Mesothelial cell of epicardium (in vitro differentiated cells): ENCODE measurements at places on chromosomes 7 and 10.

DNA sequence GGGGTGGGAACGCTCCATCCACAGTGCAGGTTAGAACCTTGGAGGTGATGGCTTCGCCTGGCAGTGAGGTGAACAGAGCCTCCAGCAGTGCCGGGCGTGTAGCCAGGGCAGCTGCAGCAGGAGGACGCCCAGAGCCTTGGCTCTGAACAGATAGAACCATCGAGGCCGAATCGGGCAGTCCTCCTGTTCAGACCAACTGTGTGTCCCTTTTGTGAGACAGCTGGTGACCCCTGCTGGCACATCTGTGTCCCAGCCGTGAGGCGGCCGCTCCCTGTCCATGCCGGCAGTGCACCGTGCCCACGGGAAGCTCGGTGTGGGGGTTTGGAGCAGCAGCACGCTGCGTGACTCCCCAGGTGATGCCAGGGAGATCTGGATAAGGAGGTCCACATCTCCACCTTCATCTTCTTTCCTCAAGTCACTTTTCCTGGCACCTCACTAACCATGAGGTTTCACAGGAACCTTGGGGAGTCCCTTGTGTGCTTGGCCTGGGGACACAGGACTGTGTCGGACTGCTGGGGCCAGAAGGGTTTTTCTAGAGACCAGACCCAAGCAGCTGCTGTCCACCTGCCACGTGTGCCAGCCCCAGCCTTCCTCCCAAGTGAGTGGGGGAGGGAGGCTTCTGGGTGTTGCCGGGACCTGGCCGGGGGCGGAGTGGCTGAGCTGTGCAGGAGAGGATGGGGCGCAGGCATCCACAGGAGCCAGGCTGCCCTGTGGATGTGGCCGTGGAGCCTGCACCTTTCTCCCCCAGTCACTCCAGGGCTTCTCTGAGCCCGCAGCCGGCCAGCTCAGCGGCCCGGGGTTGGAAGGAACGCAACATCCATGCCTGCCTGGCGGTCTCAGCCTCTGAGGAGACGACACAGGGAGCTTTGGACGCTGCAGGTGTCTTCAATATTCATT, 69.4 kb downstream of the DNAJB6 start:
- peaks cover 17% of the 10 kb centered on the region for H3K36me3 ChIP-seq
- DNase-seq, result no peak
- no peaks in the 10 kb centered on the region for H3K27me3 ChIP-seq
- no peak overlapping the region for H3K4me3 ChIP-seq
- no peak overlapping the region for H3K27ac ChIP-seq

GRCh38 chr10:119235356-119235755, 28.0 kb downstream of the GRK5 start:
- H3K36me3 ChIP-seq, result peaks cover 7% of the 10 kb centered on the region
- no peak for DNase-seq
- no peaks in the 10 kb centered on the region for H3K27me3 ChIP-seq
- peaks cover 41% of the 10 kb centered on the region for H3K4me1 ChIP-seq
- H3K4me3 ChIP-seq, result no peak overlapping the region
- peak overlapping the region; percentile 90 for H3K27ac ChIP-seq

DNA sequence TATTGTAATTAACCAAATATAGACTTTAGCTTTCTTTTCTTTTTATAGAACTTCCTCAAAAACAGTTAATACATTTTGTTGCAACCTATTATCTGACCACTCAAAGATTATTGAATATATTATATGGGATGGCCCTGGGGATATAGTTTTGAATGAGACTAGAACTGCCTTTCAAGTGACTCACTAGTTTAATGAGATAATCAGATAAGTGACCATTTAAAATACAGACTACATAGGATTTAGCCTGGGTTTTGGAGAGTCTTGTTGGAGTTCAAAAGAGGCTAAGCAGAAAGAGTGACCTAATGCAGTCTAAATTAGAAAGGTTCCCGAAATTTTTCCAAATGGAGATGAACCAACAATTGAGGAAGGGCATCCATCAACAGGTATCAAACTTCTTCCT, 305.2 kb upstream of the ETV1 start:
- H3K27me3 ChIP-seq, result no peaks in the 10 kb centered on the region
- peaks cover 14% of the 10 kb centered on the region for H3K4me1 ChIP-seq
- peaks cover 7% of the 10 kb centered on the region for H3K36me3 ChIP-seq
- no peak overlapping the region for H3K4me3 ChIP-seq
- H3K27ac ChIP-seq, result no peak overlapping the region
- no peak for DNase-seq

- no peak overlapping the region for H3K27ac ChIP-seq
- H3K4me1 ChIP-seq, result no peaks in the 10 kb centered on the region
- no peak for DNase-seq
These were observed 409.0 kb downstream of the CDC14C start for GRCh38 chr7:49333180-49333881.

DNA sequence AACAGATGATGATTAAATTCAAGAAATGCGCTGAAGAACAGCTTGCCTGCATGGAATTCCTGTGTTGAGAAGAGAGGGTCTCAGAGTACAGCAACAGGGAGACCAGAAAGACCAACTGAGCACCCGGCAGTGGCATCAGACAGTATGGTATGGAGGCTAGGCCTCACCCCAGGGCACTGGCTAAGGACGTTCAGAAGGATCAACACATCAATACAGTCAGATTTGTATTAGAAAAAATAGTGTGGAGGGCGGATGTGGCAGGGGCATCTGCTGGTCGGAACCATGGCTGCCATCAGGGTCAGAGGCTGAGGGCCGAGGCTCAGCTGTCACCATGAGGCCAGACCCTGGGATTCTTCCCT, 142.1 kb downstream of the ADARB2 start:
- no peak for DNase-seq
- H3K4me1 ChIP-seq, result no peaks in the 10 kb centered on the region
- no peak overlapping the region for H3K27ac ChIP-seq
- H3K36me3 ChIP-seq, result no peaks in the 10 kb centered on the region
- H3K4me3 ChIP-seq, result no peak overlapping the region
- H3K27me3 ChIP-seq, result peaks cover 39% of the 10 kb centered on the region

DNA sequence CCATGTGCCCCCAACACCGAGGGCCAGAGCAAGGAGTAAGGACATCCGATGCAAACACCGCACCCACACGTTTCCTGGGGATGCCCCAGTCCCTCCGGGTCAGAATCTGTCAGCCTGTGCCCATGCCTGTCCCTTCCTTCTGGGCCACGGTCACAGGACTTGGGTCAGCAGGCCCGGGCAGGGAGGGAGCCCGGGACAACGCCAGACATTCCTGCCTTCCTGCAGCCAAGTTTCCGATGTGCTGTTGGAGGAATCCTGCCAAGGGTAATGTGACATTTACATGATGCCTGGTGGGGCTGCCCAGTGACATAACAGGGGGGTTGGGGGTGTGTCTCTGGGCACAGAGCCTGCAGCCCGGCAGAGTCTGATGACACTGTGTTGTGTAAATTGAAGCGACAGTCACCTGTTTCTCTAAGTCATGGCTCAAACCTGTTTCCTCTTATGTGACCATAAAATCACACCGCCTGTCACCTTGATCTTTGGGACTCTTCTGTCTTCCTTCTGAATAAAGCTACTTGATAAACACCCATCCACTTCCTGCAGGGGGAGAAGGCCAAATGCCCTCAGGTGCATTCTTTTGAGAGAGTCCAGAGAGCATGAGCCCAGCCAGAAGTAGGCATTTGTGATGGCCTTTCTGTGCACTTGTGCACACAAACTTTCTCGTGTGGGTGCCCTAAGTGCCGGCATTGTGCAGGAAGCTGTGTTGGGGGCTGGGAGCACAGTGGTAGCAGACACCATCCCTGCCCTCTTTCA, 175.3 kb upstream of the RHEB start:
- no peaks in the 10 kb centered on the region for H3K36me3 ChIP-seq
- H3K27ac ChIP-seq, result peak overlapping the region; percentile 2
- DNase-seq, result no peak

DNA sequence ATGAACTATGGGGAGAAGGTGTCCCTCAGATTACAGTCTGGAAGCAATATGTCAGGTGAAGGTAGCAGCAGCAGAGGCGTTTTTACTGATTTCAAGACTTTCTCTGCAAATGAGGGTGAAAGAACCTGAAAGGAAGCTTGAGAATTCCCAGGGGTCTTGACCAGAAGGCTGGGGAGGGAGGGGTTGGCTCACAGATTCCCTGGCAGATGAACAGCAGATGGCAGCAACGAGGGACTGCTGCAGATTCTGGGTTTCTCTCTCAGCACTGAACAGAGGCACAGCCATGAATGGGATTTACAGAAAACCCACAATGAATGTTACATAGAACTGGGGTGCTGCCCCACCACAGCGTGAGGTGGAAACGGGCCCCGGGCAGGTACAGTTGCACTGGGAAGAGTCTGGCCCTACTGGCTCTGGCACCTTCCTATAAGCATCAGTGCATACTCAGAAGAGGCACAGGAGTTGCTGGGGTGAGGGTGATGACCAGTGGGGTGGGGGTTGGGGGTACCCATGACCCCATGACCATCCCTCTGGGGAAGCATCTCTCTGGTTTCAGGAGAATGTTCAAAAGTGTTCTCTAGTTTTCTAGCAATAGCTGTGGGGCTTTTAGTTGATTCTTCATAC, 317.8 kb downstream of the SH2D4B start:
- no peak overlapping the region for H3K4me3 ChIP-seq
- no peaks in the 10 kb centered on the region for H3K36me3 ChIP-seq
- peaks cover 3% of the 10 kb centered on the region for H3K27me3 ChIP-seq
- no peak overlapping the region for H3K27ac ChIP-seq
- DNase-seq, result peak; percentile 42

- peaks cover 42% of the 10 kb centered on the region for H3K27me3 ChIP-seq
- H3K4me1 ChIP-seq, result peaks cover 44% of the 10 kb centered on the region
- H3K36me3 ChIP-seq, result peaks cover 6% of the 10 kb centered on the region
- no peak overlapping the region for H3K27ac ChIP-seq
- H3K4me3 ChIP-seq, result no peak overlapping the region
- DNase-seq, result no peak
These were observed 6.1 kb downstream of the CHRM2 start for GRCh38 chr7:136874393-136875032.

- H3K27ac ChIP-seq, result no peak overlapping the region
- H3K4me3 ChIP-seq, result no peak overlapping the region
- no peaks in the 10 kb centered on the region for H3K36me3 ChIP-seq
- DNase-seq, result no peak
These were observed 7.9 kb downstream of the NXPH1 start for GRCh38 chr7:8441106-8441965.

GRCh38 chr7:106420210-106420609, 135.4 kb upstream of the NAMPT start:
- no peak overlapping the region for H3K4me3 ChIP-seq
- H3K27me3 ChIP-seq, result no peaks in the 10 kb centered on the region
- DNase-seq, result no peak

DNA sequence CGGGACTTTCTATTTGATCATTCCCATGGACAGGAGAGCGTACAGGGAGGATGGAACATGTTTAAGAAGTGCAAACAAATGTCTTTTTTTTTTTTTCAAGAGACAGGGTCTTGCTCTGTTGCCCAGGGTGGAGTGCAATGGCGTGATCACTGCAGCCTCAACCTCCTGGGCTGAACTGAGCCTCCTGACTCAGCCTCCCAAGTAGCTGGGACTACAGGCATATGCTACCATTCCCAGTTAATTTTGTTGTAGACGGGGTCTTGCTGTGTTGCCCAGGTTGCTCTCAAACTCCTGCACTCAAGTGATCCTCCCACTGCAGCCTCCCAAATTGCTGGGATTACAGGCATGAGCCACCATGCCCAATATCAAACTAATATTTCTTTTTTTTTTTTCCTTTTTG, 40.5 kb downstream of the SPDYE5 start:
- H3K36me3 ChIP-seq, result peaks cover 10% of the 10 kb centered on the region
- no peak overlapping the region for H3K4me3 ChIP-seq
- no peak overlapping the region for H3K27ac ChIP-seq
- no peaks in the 10 kb centered on the region for H3K27me3 ChIP-seq
- peaks cover 3% of the 10 kb centered on the region for H3K4me1 ChIP-seq
- DNase-seq, result no peak

DNA sequence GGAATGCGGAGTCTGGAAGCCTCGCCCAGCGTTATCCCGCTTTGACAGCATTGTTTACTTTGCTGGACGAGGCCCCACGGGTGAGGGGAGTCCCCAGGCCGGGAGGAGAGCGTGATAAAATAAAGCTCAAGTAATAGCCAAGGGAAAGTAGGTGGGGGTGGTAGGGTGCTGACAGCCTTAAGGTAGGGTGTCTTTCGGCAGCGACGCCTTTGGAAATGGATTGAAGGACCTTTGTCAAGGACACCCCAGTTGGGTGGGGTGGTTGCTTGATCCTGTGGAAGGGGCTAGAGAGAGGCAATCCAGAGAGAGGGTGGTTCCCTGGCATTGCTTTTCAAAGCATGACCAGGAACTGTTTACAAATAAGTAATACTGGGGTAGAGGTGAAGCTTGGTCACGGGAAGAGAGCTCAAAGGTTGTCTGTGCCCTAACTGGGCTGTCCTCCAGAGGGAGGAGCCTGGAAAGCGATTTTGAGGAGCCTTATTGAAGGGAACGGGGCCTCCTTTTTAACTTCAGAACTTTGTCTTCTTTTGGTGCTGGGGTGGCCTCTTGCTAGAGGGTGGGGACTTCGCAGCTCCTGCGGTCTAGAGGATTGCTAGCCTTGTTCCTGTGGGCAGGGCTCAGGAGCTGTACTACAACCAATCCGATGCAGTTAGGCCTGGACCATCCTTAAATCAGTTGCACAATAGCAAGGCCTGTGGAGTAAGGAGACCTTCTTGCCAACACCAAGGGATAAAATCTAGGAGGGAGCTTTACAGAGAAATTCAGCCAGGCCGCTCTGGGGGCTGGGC, 1.3 kb downstream of the EIF4EBP2 start:
- H3K27me3 ChIP-seq, result no peaks in the 10 kb centered on the region
- peaks cover 9% of the 10 kb centered on the region for H3K36me3 ChIP-seq
- peak overlapping the region; percentile 98 for H3K27ac ChIP-seq
- DNase-seq, result peak; percentile 57
- peaks cover 40% of the 10 kb centered on the region for H3K4me1 ChIP-seq
- H3K4me3 ChIP-seq, result peak overlapping the region; percentile 95

GRCh38 chr10:119447823-119448546, 94.5 kb downstream of the RGS10 start:
- H3K27me3 ChIP-seq, result no peaks in the 10 kb centered on the region
- no peaks in the 10 kb centered on the region for H3K4me1 ChIP-seq
- H3K36me3 ChIP-seq, result no peaks in the 10 kb centered on the region
- H3K4me3 ChIP-seq, result no peak overlapping the region

DNA sequence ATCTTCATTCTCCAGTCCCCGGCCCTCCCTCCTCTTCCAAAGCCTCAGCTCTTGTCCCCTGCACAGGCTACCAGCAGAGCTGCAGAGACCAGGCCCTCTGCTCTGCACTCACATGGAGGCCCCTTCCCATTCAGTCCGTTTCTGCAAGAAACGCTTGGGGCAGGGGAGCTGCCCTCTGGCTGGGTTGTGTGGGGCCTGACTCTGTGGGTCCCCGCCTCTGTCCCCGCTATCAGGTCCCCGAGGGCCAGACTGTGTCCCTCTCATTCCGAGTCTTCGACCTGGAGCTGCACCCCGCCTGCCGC, 1.5 kb downstream of the PCOLCE start:
- no peak for DNase-seq
- no peaks in the 10 kb centered on the region for H3K27me3 ChIP-seq
- peak overlapping the region; percentile 99 for H3K27ac ChIP-seq

DNA sequence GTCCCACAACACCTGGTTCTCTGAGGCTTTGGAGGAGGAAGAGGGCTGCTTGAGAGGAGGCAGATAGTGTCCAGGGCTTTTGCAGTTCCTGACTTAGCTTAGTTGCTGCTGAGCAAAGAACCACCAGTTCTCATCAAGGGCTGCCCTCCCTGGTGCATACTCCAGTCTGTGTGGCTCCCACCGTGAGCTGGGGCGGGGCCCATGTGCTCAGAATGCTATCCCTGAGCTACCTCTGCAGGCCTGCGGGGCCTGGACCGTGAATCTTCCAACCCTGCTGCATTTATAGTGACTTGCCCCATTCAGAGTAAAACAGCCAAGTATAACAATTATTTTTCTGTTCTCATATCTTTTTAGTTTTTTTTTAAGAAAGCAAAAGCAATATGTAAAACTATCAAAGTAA, 49.2 kb downstream of the TACR2 start:
- no peak overlapping the region for H3K27ac ChIP-seq
- H3K4me3 ChIP-seq, result no peak overlapping the region
- H3K27me3 ChIP-seq, result no peaks in the 10 kb centered on the region
- H3K4me1 ChIP-seq, result peaks cover 16% of the 10 kb centered on the region
- DNase-seq, result no peak
